ENCODE measurements at places on chromosomes 5 and 9.

DNA sequence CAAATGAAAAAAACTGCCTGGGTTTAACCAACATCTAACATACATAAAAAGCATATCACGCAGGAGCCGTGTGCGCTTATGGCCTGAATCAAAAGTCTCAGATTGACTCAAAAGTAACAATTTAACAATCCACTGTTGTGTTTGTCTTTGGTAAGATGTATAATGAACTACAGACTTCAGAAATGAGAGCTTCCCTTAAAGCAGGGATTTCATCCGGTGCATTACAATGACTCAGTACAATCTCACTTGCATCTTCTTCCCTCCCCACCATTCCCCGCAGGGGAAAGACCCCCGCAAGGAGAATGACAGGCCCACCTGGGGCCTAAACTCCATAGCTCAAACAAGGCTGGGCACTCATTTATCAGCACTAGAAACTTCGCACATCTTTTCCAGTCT is 1.4 kb downstream of the ZFR start:
- no peak for DNase-seq

GRCh38 chr5:56169949-56170348 is 63.2 kb downstream of the ANKRD55 start:
- no peak for DNase-seq

- no peak for DNase-seq
Observed at GRCh38 chr5:117041926-117042595, 467.4 kb upstream of the SEMA6A start.

DNA sequence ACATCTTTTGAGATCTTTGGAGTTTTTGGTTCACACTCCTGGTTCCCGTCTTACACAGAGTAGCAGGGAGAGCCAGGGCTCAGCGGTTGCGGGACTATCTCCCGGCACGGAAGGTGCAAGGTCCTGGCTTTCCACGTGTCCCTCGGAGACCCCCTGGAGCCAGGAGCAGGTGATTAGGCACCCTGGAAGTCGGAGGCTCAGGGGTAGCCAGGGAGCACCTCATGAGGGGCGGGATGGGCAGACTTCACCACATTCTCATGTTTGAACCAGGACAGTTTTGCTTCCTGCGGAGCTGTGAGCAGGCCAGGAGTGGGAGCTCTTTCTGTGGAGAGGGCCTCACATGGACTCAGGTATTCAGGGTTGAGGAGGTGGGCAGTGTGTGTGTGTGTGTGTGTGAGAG is 273.7 kb upstream of the IRX1 start:
- no peak for DNase-seq

DNA sequence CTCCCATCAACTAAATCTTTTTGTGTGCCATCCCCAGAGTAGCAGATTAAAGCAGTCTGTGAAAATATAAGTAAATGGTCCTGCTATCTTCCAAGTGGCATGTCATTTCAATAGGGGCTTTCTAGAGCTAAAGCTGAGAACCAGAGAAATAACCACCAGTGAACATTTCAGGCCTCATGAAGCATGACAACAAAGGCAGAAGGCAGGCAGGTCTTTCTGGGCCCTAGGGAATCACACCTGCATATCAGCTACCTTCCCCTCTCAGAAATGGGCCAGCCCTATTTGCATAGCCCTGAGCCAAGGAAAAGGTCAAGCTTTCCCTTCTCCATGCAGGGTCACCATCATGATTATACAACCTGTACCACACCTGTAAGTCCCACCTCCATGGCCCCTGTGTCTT is 205.3 kb downstream of the DEPDC1B start:
- DNase-seq = no peak

DNA sequence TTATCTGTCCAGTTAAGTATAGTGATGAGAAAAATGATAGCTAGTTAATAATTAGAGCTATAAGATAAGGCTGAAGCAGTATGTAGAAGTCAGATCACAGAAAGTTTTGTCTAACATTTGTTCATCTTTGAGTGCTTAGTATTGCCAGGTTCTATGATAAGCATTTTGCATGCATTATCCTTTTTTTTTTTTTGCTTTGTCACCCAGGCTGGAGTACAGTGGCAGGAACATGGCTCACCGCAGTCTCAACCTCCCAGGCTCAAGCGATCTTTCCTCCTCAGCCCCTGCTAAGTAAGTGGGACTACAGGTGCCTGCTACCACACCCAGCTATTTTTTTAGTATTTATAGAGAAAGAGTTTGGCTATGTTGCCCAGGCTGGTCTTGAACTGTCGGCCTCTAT is 17.5 kb downstream of the BAAT start:
- no peak for DNase-seq

DNA sequence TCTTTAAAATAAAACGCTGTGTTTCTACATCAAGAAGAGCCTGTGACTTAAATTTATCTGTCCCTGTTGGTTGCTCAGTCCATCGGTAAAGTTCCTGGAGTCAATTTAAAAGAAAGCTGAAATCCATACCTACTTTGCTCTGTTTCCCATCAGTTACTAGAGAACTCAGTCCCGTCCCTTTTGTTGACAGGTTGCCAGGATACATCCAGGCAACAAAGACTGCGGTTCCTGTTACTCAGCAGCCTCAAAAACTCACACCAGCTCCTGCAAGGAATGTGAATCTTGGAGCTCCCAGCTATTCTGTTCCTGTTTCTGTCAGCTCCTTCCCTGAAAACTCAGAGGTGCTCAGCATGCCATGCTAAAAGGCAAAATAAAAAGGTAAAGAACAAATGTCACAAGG is at the start of gene ZNF474:
Gene ZNF474, plus strand, starts transcription at position 241 of the 400 bp plus-strand sequence. CDS start 22,445 bp downstream, outside the sequence.
- DNase-seq = no peak

DNA sequence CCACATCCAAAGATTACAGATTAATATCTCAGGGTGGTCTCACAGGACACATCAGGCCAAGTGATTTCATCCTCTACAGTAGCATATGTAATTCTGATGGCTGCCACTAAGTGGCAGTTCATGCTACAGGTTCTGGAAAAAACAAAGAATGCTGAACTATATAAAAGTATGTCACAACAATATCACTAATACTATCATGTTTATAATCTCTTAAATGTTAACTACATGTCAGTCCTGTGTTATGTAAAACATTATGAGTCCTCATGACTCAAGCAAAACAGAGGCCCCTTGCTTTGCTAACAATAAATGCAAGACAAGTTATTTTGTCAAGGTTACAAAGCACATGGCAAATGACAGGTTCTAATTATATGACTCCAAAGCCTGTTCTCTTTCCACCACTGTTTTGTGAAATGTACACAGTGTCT is 233.2 kb downstream of the FBXL17 start:
- no peak for DNase-seq

GRCh38 chr5:153672347-153673090 is 182.0 kb downstream of the GRIA1 start:
- no peak for DNase-seq

GRCh38 chr5:54669285-54669684 is 151.7 kb downstream of the SNX18 start:
- no peak for DNase-seq

DNA sequence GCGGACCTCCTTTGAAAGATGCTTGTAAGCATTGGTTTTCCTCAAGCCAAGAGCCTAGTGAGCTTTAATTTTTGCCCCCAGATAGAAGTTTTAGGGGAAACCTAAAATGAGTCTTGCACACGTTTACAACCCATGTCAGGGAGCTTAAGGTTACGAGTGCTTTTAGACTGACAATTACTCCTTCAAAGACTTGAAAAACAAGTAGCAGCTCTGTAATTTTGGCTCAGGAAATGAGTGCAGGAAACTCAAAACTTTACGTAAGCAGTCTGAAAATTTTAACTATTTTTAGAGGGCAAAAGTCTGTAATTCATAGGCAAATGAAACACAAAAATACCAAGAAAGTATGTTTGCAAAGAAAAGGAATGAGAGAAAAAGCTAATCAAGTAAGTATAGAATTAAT is 36.8 kb downstream of the UBE2QL1 start:
- DNase-seq = no peak

DNA sequence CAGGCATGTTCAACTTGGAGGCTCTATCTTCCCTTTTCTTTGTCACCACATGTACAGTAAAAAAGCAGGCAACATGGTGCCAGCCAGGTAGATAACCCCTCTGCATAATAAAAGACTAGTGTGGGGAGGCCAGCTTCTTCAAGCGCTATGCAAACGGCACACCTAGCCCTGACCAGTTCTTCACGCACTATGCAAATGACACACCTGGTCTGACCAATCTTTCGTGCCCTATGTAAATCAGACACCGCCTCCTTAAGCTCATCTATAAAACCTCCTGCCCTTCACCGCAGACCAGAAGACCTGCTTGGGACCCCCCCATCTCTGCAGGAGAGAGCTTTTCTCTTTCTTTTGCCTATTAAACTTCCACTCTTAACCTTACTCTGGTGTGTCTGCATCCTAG is 28.1 kb upstream of the UGCG start:
- DNase-seq = no peak

Measured in lower lobe of right lung (tissue), 2 donors.